ENCODE measurements at places on chromosomes 4 and X.
A peak's percentile ranks its signal among the peaks of the same experiment; 100 is the strongest.

DNA sequence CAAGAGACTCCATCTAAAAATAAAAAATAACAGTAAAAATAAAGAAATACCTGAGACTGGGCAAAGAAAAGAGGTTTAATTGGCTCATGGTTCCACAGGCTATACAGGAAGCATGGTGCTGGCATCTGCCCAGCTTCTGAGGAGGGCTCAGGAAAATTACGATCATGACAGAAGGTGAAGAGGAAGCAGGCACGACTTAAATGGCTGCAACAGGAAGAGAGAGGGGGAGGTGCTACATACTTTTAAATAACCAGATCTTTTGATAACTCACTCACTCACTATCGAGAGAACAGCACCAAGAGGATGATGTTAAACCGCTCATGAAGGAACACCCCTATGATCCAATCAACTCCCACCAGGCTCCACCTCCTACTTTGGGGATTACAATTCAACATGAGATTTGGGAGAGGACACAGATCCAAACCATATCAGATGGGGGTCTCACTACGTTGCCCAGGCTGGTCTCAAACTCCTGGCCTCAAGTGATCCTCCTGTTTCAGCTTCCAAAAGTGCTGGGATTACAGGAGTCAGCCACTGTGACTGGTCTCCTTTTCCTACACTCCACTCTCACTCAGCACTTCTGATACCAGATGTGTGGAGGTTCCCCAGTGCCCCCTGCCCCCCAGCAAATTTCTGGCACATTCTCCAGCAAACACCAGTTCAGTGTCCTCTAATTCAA is 11.9 kb upstream of the ZNF157 start:
- peak; percentile 64 for ATAC-seq

- no peak for ATAC-seq
Measured at GRCh38 chr4:16505726-16506125, 279.5 kb upstream of the TAPT1 start.

- no peak for ATAC-seq
Measured at GRCh38 chrX:125172531-125172930, 147.1 kb upstream of the TEX13C start.

- ATAC-seq = no peak
Measured at GRCh38 chr4:156378033-156378665, 424.5 kb upstream of the CTSO start.

DNA sequence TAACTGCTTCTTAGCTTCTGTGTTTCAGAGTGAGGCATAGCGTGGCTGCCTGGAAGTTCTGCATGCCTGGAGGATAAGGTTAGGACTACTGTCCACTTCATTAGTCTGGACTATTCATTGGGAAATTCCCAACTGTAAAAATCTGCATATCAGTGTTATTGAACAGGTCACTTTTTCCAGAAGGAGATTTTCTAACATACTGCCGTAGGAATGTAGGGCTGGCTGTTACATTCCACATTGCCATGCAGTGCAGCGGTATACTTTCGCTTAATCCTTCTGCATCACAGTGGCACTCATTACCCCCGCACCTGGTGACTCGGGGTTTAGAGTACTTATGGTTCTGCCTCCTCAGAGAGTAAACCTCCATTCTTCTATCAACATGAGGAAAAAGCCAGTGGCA is 104.6 kb downstream of the NPFFR2 start:
- ATAC-seq = no peak

DNA sequence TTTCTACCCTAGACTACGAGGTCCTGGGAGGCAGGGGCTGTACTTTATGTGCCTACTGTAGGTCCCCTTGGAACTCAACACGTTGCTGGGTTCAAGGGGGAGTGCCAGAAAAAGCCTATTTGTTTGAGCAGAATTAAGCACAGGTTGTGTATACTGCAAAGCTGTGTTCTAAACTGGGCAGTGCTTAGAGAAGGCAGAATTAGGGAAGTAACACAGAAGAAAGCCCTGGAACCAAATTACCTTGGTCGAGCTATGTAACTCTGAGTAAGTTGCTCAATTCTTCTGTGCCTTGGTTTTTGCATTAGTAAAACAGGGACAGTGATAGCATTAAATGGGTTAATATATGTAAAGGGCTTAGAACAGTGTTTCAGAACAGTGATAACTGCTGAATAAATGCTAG is 245.0 kb upstream of the SFRP2 start:
- no peak for ATAC-seq

- ATAC-seq = no peak
Measured at GRCh38 chr4:84644087-84644486, 61.2 kb downstream of the CDS1 start.

DNA sequence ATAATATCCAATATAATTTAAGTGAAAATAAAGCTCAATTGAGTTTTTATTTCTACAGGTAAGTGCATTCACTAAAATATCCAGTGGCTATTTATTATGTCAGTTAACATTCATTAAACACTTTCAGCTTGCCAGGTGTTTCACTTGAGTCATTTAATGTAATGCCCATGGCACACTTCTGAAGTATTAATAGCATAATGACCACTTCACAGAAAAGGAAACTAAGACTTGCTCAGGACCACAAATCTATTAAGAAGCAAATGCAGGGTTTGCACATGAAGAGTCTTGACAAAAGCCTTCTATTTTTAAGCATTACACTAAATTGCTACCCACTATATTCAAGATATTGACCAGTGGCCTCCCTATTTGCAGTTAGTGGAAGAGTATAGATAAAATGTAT is 612.7 kb downstream of the KCTD8 start:
- ATAC-seq = no peak

DNA sequence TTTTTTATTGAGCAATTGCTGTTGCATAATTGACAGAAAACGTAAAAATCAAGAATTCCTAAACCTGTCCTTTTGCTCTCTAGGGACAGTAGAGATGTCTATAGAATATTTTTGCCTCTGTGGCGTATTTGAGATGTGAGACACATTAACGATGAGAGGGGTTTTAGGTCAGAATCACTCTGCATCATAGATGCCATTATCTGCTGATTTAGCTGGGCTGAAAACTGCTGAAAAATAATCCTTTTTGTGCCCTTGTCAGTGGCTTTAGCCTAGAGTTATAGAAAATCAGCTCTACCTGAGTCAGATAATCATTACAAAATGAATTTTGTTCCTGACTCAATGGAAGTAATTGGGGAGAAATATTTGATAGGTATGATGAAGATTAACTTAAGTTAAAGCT is 767.8 kb upstream of the TENM3 start:
- no peak for ATAC-seq
